Stimulated activated CD4-positive, alpha-beta T cell treated with anti-CD3 and anti-CD28 coated beads, Interleukin-15, amount 100 ng/mL, for 1 hour (primary cell): ENCODE measurements at places on chromosomes 3 and 15.
A peak's percentile ranks its signal among the peaks of the same experiment; 100 is the strongest.

GRCh38 chr3:52529376-52530333, 4.0 kb downstream of the NT5DC2 start:
- no peak for DNase-seq

GRCh38 chr3:131620977-131621376, 118.2 kb upstream of the MRPL3 start:
- DNase-seq, result no peak

- no peak for DNase-seq
Measured at GRCh38 chr15:56053046-56053400, 59.6 kb upstream of the NEDD4 start.

GRCh38 chr3:96478496-96478895, 335.9 kb upstream of the EPHA6 start:
- no peak for DNase-seq

DNA sequence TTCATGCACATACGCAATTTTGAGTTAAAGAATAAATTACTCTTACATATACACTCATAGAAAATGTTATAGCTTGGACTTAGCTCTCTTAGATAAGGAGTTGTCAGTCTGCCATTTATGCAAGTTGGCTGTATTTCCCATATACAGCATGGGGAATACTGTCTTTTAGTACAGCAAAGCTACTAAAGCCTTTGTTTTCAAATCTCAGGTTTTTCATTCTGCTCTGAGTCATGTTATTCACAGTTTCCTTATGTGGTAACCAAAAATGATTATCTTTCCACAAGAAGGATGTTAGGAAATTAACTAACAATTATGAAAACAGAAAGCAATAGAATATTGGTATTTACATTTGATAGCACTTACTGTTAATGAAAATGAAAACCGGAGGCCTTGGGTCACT, 4.3 kb upstream of the TIPARP start:
- DNase-seq, result no peak

- peak; percentile 3 for DNase-seq
Measured at GRCh38 chr3:161104561-161105551, at the start of gene B3GALNT1. TSS of gene B3GALNT1 (minus strand) at chr3:161105349. CDS start at chr3:161086754, 18,595 bp downstream.

- DNase-seq, result no peak
Measured at GRCh38 chr15:75051191-75051608, 27.8 kb downstream of the PPCDC start.

- no peak for DNase-seq
Measured at GRCh38 chr15:98758224-98758623, 109.9 kb downstream of the IGF1R start.

GRCh38 chr3:71277341-71277740, 306.2 kb downstream of the FOXP1 start:
- DNase-seq, result no peak
